ENCODE measurements at places on chromosomes 16 and 17.

DNA sequence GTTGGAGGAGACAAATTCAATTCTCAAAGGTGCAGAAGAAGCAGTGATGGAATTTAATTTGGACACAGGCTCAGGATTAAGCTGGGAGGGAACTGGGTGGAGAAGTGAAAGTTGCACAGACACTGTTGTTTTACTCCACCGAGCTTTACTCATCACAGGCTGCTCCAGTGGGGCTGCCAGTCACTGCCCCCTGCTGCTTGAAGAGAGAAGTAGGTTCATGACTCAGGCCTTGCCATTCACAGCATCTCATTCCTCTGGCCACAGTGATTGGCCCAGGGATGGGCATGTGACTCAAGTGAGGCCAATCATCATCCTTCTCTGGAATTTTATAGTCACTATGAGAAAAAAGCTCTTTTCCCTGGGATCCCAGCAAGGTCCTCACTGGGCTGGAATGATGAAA, 11.8 kb downstream of the GNAO1 start:
- no peaks in the 10 kb centered on the region for H3K36me3 ChIP-seq
- no peak overlapping the region for H3K27ac ChIP-seq
- H3K4me1 ChIP-seq: no peaks in the 10 kb centered on the region
- H3K4me3 ChIP-seq: no peak overlapping the region

GRCh38 chr17:30521766-30522165, 44.6 kb downstream of the GOSR1 start:
- peaks cover 19% of the 10 kb centered on the region for H3K4me1 ChIP-seq
- no peak overlapping the region for H3K27ac ChIP-seq
- DNase-seq: no peak
- no peaks in the 10 kb centered on the region for H3K36me3 ChIP-seq
- H3K4me3 ChIP-seq: no peak overlapping the region

- H3K4me3 ChIP-seq: peak overlapping the region; percentile 13
- no peaks in the 10 kb centered on the region for H3K27me3 ChIP-seq
- peak overlapping the region; percentile 69 for H3K27ac ChIP-seq
- no peak for DNase-seq
- H3K4me1 ChIP-seq: peaks cover 73% of the 10 kb centered on the region
These were observed 32.1 kb upstream of the CDC42EP4 start for GRCh38 chr17:73343739-73344454.

DNA sequence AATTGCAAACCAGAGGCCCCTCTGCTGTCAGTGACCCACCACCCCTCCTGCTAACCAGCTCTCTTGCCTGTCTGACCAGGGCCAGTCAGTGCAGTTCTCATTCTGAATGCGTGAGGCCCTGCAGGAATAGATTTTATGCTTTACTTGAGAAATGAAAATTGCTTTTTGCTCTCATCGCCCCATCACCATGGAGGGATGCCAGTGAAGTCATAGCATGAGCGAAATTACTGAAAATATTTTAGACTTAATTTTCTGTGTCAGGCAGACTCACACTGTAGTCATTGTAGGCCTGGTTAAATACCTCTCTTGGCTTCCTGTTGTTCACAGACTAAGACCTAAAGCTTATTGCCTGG, 490.5 kb upstream of the CDH5 start:
- H3K27ac ChIP-seq: no peak overlapping the region
- H3K36me3 ChIP-seq: no peaks in the 10 kb centered on the region
- no peaks in the 10 kb centered on the region for H3K27me3 ChIP-seq
- H3K4me3 ChIP-seq: no peak overlapping the region
- no peaks in the 10 kb centered on the region for H3K4me1 ChIP-seq

DNA sequence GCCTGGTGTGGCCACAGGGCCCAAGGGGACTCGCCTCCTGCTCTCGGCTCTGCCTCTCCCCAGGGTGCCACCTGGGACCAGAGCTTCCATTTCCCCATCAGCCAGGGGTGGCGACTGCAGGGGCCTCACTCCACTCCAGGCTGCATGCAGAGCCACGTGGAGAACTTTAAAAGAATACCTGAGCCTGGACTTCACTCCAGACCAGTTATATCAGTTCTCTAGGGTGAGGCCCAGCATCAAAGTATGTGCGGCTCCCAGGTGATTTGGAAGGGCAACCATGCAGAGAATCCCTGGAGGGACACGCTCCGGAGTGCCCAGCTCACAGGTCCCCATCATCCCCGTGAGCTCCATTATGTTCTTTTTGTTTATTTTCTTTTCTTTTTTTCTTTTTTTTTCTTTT, 39.8 kb downstream of the KIAA0513 start:
- H3K27me3 ChIP-seq: no peaks in the 10 kb centered on the region
- H3K4me3 ChIP-seq: no peak overlapping the region
- H3K4me1 ChIP-seq: peaks cover 11% of the 10 kb centered on the region
- no peak for DNase-seq
- no peaks in the 10 kb centered on the region for H3K36me3 ChIP-seq
- no peak overlapping the region for H3K27ac ChIP-seq

DNA sequence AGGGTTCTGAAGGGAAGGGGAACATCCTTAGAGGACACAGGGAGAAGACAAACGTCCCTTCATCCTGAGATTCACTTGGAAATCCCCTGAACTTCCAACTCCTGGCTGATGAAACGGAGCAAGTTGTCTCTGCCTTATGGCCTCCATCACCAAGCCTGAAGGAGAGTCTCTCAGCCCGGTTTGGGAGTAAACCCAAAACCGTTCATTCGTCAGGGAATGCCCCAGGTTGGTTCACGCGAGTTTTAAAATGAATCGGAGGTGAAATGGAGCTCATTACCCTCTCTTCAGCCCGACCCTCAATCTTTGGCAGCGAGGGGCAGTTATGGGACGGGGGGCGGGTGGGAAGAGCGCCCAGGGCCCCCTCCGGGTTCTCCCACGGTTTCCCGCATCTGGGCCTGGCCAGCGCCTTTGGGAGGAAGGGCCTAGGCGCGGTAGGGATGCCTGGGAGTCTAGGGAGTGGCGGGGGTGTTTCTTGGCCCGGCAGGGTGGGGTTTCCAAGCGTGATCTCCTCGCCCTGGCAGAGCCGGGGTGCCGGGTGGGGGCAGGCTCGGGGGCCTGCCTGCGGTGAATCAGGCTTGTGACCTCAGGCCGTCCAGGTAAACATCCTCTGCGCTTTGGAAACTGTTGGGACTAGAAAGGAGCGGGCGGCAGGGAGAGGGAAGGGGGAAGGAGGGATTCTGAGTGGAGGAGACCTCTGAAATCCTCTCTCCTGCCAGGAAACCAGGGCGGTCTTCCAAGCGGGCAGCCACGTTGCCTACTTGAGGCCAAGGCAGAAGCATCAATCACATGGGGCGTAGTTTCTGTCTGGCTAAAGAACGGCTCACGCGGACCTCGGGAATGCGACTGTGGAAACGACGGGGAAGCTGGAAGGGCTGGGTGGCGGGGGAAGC, 24.1 kb upstream of the HOXB13 start:
- no peaks in the 10 kb centered on the region for H3K36me3 ChIP-seq
- no peak for DNase-seq
- no peak overlapping the region for H3K27ac ChIP-seq
- peaks cover 100% of the 10 kb centered on the region for H3K27me3 ChIP-seq

DNA sequence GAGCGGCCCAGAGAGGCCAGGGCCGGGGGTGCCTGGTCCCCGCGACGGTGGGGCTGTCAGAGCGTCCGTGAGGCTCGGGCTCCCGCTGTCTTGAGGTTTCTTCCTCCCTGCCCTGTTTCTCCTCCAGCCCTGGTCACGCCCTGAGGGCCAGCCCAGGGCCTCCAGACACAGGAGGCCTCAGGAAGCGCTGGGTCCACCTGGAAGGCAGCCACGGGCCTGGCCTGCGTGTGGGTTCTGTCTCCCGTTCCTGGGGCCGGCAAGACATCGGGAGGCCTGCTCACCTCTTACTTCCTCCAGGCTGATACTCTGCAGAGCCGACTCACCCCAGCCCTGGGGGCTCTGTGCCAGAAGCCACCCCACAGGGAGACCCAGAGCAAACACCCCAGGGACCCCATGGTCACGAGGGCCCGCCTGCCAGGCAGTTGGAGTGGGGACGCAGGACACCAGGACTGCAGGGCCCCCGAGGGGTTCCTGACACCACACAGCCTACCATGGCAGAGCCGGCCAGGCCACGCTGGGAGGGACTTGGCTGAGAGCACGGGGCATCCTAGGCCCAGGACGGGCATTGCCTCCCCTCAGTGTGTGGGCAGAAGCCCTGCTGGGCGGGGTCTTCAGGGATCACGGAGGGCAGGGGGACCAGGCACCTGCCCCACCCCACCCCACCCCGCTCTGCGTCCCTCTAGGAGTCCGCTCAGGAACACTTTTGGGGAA, 18.9 kb upstream of the CACNA1H start:
- no peak for DNase-seq
- H3K4me1 ChIP-seq: no peaks in the 10 kb centered on the region
- H3K4me3 ChIP-seq: no peak overlapping the region
- H3K27me3 ChIP-seq: peaks cover 14% of the 10 kb centered on the region
- no peak overlapping the region for H3K27ac ChIP-seq

DNA sequence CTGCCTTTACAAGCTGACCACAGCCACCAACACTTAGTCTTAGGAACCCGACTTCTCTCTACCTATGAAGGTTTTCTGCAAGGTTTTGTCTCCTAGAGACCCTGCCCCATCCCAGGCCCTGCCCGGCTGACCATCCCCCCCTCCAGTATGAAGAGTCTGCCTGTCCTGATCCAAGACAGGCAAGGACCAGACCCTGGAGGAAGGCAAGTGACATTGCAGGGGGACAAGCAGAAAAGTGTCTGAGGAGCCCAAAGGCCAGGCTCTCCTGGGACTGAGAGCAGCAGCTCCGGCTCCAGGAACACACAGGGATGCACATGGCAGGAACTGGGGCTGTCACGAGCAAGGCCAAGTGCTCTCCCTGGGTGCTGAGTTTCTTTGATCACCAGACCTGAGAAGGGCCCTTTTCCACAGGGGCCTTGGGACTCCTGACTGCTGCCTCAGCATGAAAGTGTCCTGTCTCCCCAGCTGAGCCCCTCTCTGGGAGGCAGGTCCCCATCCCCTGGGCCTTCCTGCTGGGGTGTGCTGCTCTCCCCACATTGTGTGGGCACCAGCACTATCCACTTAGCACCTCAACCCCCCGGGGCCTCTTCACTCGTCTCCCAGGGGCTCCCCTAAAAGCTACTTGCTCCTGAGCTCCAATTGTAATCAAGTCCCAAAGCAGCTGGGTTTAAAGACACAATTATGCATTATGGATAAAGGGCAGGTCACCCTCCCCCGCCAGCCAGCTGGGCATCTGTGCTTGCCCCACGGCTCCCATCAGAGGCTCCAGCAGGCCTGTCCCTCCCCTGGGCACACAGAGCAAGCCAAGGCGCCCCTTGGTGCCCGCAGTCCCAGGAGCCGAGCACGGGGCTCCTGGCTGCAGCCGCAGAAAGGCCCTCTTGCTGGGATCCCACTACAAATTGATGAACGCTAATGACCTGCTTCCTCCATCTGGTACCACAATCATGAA, 11.6 kb upstream of the CACNG4 start:
- H3K27ac ChIP-seq: no peak overlapping the region
- no peak for DNase-seq
- H3K4me1 ChIP-seq: no peaks in the 10 kb centered on the region
- peaks cover 4% of the 10 kb centered on the region for H3K27me3 ChIP-seq

DNA sequence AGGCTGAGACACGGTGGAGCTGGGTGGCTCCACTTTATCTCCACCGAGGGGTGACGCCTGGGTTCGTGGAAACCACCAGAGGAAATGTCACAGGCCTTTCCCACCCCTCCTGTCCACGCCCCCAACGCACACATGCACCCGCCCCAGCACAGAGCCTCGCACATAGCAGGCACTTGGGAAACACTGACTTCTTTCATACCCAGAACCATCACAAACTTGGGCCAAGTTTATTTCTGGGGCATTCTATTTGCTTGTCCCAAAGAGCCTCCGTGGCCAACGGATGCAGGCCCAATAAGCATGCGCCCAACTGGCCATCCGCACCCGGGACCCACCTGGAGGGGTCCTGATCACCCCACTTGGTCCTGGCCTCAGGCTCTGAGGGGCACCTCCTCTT, 3.3 kb downstream of the BCAR1 start:
- no peaks in the 10 kb centered on the region for H3K27me3 ChIP-seq
- H3K36me3 ChIP-seq: no peaks in the 10 kb centered on the region
- H3K4me1 ChIP-seq: peaks cover 94% of the 10 kb centered on the region
- no peak for DNase-seq
- peak overlapping the region; percentile 93 for H3K27ac ChIP-seq

GRCh38 chr16:69823831-69824563, 61.9 kb downstream of the WWP2 start:
- H3K27ac ChIP-seq: peak overlapping the region; percentile 49
- H3K27me3 ChIP-seq: no peaks in the 10 kb centered on the region
- DNase-seq: no peak
- H3K36me3 ChIP-seq: no peaks in the 10 kb centered on the region
- no peak overlapping the region for H3K4me3 ChIP-seq
- no peaks in the 10 kb centered on the region for H3K4me1 ChIP-seq

GRCh38 chr16:17125671-17126070, 345.1 kb downstream of the XYLT1 start:
- DNase-seq: no peak
- peaks cover 9% of the 10 kb centered on the region for H3K36me3 ChIP-seq
- no peak overlapping the region for H3K4me3 ChIP-seq
- no peaks in the 10 kb centered on the region for H3K4me1 ChIP-seq
- H3K27me3 ChIP-seq: no peaks in the 10 kb centered on the region

DNA sequence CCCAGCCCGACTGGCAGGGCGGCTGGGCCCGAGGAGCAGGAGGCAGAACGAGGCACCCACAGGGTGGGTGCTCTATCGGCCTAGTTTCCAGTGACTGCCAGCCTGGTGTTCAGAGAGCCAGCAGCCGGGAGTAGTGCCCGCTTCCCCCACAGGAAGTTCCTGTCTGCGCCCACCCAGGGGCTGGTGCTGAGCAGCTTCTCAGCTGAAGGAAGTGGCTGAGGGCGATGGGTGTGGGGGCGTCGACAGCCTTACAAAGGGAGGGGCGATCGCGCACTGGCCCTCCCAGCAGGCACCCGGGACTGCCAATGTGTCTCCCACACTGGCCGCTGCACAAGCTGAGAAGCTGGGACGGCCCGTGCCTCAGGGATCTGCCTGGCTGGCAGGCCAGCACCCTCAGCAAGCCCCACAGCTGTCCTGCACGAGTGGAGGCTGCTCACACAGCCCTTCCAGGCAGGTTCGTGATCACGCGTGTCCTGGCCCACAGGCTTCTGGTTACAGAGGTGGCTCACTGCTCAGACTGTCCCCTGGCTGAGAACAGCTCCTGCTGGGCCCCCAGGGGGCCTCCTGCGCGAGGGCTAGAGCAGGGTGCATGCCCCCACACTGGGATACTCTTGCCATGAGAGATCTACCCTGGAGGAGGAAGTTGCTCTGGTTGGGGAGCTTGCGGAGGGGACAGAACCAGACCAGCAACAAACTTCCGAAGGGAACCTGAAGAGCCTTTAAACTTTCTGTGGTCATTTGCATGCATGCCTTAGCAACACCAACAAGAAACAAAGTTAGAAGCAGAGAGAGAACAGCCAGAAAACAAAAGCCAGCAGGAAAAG, 2.5 kb downstream of the RNF166 start:
- H3K4me1 ChIP-seq: peaks cover 22% of the 10 kb centered on the region
- H3K36me3 ChIP-seq: no peaks in the 10 kb centered on the region
- no peak for DNase-seq
- no peaks in the 10 kb centered on the region for H3K27me3 ChIP-seq
- peak overlapping the region; percentile 88 for H3K4me3 ChIP-seq

GRCh38 chr16:8492690-8493089, 97.6 kb downstream of the TMEM114 start:
- H3K4me1 ChIP-seq: no peaks in the 10 kb centered on the region
- no peak for DNase-seq
- no peak overlapping the region for H3K27ac ChIP-seq
- H3K27me3 ChIP-seq: no peaks in the 10 kb centered on the region

- peak overlapping the region; percentile 67 for H3K27ac ChIP-seq
- no peak overlapping the region for H3K4me3 ChIP-seq
These were observed 82.5 kb downstream of the NXN start for GRCh38 chr17:896953-897661.

- no peak overlapping the region for H3K27ac ChIP-seq
- no peaks in the 10 kb centered on the region for H3K4me1 ChIP-seq
- DNase-seq: no peak
These were observed 417.8 kb upstream of the CCL2 start for GRCh38 chr17:33837281-33837680.

- H3K27me3 ChIP-seq: no peaks in the 10 kb centered on the region
- no peak for DNase-seq
- H3K36me3 ChIP-seq: peaks cover 17% of the 10 kb centered on the region
These were observed 35.4 kb downstream of the OR1D5 start for GRCh38 chr17:3027786-3028532.

Measured in tibial nerve (tissue), 4 donors.